ENCODE measurements at places on chromosomes 6 and 20. TPM values are rescaled to one million over a fixed set of nuclear protein-coding genes. Genes with fewer than 3 reads are reported as not detected.

The CD24 gene
- polyA plus RNA-seq: 135 TPM

The L3MBTL1 gene
- polyA plus RNA-seq: 18.8 TPM

The ECT2L gene
- polyA plus RNA-seq: 0.13 TPM

The ANGPT4 gene
- polyA plus RNA-seq: 0.03 TPM

The COL11A2 gene
- polyA plus RNA-seq: 5.3 TPM

Measured in large intestine (tissue), 12 donors.